Ecto neural progenitor cell (in vitro differentiated cells): ENCODE measurements at places on chromosomes 4 and X.

- DNase-seq = peak; percentile 54
Observed at GRCh38 chrX:24298191-24298590, 15.7 kb downstream of the SUPT20HL2 start.

DNA sequence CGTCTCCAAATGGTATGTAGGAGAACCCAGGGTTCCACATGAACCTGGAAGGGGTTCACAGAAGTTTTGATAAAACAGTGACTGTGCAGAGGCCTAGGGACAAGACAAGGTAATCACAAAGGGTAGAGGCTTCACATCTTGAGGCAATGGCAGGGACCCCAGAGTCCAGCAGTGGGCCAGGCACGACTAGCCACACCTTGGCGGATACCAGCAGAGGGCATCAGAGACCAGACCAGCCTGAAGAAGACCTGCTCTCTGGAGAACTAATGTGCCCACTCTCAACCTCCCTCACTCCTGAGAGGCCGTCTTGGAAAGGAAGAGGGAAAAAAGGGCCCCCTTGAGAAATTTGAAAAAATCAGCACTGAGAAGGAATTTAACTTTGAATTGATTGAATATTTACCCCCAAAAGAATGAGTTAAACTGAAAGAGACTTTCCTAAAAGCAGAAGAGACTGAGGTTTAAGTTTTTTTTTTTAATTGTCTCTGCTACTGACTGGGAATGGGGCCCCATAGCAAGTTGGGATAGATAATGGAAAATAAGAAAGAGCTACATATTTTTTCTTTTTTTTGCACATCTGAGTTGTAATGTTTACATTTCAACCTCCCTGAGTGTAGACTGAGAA is 243.8 kb upstream of the JADE1 start:
- peak; percentile 68 for DNase-seq

DNA sequence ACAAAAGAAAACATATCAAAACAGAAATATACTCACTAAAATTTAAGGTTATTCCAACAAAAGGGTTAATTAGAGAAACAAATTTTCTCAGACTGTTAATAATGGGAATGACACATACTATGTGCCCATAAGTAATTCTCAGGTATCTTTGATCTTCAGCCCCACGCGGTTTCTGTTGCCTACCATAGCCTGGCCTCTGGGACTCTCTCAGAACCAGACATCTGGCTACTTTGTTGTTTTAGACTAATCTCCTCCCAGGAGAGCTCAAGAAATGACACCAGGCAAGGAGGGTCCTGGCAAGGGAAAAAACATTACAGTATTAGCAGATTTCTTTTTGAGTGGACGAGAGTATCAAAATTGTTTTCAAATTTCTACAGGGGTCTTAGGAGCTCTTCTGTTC is 43.7 kb downstream of the SLC10A7 start:
- DNase-seq = no peak

GRCh38 chr4:13866881-13867280 is 239.4 kb upstream of the BOD1L1 start:
- DNase-seq = no peak

GRCh38 chrX:29541038-29541437 is 674.3 kb upstream of the MAGEB2 start:
- no peak for DNase-seq

- DNase-seq = no peak
Observed at GRCh38 chr4:123524958-123525628, 128.5 kb downstream of the SPRY1 start.

DNA sequence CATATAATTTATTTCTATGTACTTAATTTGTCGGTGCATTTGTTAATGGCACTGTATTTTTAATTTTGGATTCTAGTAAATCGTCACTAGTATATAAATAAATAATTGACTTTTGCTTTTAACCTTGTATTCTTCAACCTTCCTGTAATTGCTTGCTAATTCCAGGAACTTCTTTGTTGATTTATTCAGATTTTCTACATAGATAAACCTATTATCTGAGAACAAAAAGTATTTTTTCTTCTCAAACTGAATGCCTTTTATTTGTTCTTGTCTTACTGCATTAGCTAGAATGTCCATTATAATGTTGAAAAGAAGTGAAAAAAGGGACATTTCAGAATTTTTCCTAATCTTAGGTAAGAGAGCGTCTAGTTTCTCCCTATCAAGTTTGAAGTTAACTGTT is 839.1 kb downstream of the SH3BGRL start:
- no peak for DNase-seq

DNA sequence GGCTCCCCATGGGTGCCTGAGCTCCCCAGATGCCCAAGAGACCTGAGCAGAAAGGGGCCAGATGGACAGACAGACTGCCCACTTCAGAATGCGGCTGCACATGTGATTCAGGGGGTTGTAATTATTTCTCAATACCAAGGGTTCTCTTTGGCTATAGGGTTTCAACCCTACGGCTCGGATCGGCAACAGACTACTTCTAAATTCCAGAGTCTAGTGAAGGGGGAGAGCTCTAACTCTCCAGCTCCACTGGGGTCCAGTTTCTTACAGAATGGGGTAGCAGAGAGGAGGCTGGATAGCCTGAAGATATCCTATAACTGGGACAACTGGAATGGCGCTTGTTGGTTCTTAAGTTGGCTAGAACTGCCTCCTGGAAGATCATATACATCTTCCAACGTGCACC is 136.3 kb downstream of the MGST2 start:
- DNase-seq = no peak

- no peak for DNase-seq
Observed at GRCh38 chr4:11548597-11549082, 119.9 kb upstream of the HS3ST1 start.

DNA sequence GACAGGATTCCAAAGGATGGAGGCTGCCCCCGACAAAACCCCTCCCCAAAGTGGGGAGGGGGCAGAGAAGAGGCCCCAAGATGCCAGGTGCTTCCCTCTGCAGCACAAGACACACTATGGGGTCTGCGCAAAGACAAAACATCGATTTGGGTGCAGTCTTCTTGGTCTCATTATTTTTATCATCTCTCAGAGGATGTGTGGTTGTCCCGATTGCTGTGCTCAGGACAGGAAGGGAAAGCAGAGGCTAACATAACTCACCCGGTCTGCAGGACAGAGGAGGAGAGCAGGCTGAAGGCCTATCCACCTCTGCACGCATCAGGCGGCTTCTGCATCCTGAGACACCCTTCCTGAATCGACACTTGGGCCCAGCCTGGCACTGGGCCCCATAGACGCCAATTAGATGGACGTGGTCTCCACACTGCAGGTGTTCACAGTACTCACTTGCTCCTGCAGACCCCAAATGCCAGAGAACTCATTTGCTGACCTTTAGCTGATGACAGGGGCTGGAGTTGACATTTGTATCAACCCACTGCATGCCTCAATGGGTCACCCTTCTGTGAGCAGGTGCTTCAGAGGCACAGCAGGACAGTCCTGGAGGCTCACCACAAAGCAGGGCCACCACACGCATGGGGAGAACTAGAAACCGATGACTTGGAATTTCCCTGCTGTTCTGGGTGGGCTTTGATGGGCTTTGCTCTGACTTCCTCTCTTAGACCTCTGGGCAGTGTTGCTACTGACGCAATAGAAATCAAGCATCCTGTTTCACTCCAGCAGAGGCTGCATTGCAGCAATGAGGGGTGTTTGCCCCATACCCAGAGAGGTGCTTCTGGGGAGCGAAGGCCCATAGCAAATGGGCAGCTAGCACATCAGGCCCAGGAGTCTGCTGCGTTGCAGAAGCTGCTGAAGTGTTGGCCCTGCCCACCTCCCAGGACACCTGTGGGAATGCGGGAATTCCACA is 96.3 kb upstream of the ENPP6 start:
- no peak for DNase-seq

DNA sequence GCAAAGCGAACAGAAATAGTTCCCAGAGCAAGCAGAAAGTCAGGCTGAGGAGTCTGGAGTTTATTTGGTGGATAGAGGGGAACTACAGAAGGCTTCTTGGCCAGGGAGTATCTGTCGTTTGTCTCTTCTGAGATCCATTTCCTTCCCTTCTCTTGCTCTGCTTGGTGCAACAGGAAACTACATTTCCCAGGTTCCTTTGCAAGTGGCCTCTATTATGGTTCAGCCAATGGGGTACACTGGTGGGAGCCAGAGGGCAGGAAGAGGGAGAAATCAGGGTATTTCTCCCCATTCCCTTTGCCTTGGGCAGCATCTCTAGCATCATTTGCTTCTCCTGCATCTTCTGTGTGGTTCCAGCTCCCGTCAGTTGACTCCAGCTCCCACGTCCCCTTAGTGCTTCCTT is 142.1 kb downstream of the BCOR start:
- no peak for DNase-seq
